Activated CD4-positive, alpha-beta T cell treated with anti-CD3 and anti-CD28 coated beads, Interleukin-2, amount 50 U/mL, for 16 hours (primary cell): ENCODE measurements at places on chromosomes 11 and 22.

DNA sequence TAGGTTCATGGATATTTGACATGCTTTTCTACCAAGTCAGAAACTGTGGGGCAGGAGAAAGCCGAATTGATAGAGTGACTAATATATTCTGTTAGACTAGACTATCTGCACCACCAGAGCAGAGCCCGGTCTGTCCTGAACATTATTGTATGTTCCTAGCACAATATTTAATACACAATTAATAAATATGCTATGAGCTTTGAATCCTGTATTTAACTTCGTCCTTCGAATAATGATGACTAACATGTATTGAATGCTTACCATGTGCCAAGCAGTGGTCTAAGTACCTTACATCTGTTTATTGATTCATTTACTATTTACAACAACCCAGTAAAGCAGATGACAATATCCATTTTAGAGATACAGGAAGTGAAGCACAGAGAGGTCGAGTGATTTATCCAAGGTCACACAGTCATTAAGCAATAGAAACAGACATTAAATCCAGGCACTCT, 44.8 kb upstream of the ANO3 start:
- no peak for DNase-seq

- DNase-seq, result no peak
Observed at GRCh38 chr11:93819966-93820695, 30.3 kb downstream of the VSTM5 start.

DNA sequence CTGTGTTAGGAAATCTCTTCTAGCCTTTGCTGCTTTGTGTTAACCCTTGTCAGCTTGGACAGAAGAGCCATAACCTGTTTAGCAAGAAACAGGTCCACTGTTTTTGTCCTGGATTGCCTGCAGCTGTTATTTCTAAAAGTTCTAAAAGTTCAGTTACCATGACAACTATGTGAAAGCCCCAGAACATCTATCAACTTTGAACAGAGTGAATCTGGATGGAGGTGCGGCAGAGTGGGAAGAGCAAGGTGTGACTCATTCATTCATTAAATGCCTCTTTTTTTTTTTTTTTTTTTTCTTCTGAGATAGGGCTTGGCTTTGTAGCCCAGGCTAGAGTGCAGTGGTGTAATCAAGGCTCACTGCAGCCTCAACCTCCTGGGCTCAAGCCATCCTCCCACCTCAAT, 50.5 kb downstream of the RBX1 start:
- no peak for DNase-seq

GRCh38 chr22:27381552-27381951, 420.0 kb downstream of the MN1 start:
- no peak for DNase-seq

DNA sequence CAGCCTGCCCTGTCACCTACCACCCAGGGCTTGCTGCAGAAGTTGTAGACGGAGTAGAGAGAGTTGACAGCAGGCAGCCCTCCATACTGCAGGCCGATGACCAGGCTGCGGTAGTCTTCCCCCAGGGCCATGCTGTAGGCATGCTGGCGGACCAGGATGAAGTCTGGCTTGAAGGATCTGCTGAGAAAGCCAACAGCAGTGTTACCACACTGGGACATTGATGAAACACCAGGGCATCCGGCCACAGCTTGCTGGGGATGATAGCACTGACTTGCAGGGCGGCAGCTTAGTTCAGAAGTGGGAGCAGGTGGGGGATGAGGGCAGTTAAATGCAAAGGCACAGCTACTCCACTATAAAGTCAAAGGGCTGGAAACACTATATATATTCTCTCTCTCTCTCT, 67.4 kb downstream of the TIMP3 start:
- no peak for DNase-seq

DNA sequence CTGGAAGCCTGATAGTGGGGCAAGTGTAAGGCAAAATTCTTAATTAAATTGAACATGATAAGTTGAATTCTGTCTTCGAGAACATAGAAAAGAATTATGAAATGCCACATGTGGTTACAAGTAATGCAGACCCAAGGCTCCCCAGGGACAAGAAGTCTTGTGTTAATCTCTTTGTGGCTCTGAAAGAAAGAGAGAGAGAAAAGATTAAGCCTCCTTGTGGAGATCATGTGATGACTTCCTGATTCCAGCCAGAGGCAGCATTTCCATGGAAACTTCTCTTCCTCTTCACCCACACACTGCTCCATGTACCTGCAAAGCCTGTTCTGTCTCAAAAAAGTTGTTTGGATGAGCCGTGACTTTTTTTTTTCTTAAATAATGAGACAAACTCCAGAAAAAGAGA, 1.9 kb upstream of the TYR start:
- DNase-seq, result no peak

DNA sequence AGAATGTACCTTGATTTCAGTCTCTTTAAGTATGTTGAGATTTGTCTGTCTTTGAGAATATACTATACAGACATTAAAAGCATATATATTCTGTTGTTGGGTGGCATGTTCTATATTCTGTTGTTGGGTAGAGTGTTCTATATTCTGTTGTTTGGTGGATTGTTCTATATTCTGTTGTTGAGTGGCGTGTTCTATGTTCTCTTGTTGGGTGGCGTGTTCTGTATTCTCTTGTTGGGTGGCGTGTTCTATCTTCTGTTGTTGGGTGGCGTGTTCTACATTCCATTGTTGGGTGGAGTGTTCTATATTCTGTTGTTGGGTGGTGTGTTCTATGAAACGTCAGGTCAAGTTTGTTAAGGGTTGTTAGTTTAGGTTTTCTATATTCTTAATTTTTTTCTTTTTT, 27.1 kb upstream of the CTTN start:
- DNase-seq, result no peak

DNA sequence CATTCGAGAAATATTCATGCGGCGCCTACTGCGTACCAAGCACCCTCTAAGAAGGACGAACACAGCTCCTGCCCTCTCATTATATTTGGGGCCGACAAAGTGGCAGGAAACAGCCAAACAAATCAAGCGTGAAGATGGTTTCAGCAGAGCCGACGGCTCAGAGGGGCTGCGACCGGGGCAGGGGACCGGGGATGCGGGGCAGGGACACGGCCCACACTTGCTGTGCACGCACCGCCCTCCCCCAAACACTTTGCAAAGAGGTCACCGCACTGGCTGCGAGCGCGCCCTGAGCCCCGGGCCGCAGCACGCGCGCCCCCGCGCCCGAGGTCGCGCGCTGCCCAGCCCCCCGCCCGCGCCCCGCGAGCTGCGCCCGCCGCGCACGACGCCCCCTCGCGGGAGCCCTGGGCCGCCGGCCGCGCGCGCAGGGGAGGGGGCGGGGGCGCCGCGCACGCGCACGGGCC, 255 bp upstream of the SYNGR1 start:
- no peak for DNase-seq

DNA sequence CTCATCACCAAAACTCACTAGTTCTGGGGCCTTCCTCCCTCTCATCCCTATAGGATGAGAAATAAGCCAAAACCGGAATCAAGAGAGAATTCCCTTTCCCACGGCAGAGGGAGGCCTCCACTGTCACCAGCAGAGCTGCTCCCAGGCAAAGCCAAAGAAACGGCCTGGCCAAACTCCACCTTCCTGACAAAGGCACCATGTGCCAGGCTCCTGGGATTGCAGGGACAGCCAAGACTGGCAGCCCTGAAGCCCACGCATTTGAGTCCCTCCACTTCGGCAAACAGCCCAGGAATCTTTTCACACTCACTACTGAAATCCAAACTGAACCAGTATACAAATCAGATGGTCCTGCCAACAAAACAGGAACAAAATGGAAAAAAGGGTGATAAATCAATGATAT, 6.1 kb downstream of the SMCO4 start:
- DNase-seq, result no peak

DNA sequence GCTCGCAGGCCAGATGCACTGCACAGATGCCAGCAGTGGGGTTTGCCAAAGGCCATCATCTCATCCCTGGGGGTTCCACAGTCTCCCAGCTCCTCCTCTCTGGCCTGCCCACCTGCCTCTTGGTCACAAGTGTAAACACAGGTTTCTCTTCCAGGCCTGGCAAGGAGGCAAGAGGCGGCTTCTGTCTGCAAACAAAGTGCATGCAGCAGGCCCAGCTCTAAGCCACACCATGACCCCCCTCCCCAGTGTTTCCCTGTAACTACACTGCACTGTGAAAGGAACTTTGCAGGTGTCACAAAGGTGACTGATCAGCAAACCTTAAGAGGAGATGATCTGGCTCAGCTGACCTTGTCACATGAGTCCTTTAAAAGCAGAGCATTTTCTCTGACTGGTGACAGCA, 26.2 kb upstream of the SHISAL1 start:
- DNase-seq, result no peak

GRCh38 chr11:57131080-57131790, 50.5 kb upstream of the LRRC55 start:
- DNase-seq, result no peak

- DNase-seq, result no peak
Observed at GRCh38 chr22:48358886-48359612, 1468.6 kb downstream of the BRD1 start.

DNA sequence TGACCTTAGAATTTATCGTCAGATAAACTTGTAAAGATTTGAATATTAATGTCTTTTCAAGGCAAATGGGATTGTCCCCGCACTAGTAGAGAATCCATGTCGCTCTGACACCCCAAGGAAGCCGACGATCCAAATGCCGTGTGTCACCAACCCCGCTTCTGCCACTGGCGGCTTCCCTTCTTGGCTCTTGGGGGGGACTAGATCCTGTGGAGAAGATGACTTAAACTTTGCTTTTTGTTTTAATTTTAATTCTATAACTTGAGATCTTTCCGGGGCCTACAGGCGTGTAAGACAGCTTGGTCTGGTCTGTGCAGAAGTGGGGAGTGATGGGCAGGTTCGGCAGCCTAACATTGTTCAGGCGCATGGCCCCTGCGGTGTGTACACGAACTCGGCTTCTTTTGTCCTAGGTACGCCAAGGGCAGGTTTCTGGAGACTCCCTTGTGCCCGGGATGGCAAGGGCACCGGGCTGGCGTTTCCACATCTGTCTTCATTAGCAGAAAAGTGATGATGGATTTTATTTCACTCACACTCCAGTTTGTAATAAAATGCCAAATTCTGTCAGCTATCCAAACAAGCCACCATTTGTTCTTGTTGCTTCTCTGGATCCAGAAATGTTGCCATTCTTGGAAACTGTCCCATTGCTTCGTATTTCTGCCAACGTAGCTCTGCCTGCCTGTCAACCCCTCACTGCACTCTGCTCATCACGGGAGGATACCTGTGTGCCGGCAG, 6.7 kb downstream of the YDJC start:
- no peak for DNase-seq

DNA sequence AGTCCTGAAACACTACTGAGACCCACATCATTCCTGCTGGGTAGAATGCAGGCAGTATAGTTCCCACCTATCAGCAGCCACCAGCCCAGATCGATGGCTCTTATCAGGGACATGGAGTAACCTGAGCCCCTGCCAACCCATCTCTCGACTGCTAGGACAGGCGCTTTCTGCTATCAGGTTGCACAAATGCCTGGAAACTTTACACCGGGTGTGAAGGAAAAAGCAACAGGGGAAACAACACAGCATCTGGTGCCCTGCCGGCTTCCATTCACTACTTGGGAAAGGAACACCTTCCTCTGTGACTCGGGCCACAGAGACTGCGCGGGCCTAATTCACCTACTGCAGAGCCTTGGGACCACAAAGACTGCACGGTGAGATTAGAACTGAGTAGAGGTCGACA, 18.5 kb downstream of the RBFOX2 start:
- DNase-seq, result no peak

DNA sequence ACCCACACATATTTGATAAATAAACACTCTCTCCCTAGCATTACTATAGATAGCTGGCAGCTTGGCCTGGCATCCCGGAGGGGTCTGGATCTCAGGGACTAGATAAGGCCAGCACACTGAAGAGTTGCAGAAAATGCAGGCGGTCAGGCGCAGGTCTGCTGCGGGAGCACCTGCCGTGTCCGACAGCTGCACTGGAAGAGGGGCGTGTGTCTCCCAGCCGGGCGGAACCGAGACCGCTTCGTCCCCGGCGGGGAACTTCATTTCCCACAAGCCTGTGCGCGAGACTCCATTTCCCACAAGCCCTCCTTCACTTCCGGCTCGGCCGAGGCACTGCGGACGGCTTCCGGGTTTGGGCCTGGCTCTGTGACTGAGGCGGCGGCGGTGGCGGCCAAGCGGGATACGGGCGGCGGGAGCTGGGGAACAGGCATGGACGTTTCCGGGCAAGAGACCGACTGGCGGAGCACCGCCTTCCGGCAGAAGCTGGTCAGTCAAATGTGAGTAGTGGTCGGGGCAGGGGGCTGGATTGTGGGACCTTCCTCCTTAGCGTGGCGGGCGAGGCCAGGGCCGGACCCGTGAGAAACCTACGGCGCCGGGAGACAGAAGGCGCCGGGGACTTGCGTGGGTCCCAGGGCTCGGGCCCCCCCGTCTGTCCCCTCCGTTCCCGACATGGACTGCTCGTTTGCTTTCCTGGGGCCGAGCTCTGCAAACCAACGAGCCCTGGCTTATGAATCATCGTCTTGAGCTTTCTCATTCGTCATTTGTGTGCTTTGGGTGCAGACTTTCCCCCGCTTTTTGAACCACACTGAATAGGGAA, at the start of gene MED15:
Gene MED15 (plus strand): TSS at position 358 of the 814 bp plus-strand sequence. CDS start 69 bp downstream, at position 427.
- peak; percentile 94 for DNase-seq
